CD4-positive, alpha-beta T cell treated with Interleukin-17A for 1 hour (primary cell): ENCODE measurements at places on chromosomes 13 and 19.

DNA sequence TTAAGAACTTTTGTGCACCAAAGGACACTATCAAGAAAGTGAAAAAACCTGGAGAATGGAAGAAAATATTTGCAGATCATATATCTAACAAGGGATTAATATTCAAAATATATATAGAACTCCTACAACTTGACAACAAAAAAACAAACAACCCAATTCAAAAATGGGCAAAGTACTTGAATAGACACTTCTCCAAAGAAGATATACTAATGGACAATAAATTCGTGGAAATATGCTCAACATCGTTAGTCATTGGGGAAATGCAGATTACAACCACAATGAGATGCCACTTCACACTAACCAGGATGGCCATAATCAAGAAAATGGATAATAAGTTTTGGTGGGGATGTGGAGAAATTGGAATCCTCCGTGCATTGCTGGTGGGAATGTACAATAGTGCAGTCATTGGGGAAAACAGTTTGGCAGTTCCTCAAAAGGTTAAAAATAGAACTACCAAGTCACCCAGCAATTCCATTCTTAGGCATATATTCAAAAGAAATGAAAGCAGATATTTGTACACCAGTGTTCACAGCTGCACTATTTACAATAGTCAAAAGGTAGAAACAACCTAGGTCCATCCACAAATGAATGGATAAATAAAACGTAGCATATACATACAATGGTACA, 2.2 kb upstream of the LSR start:
- no peak for DNase-seq

GRCh38 chr13:51590971-51591627, 6.8 kb downstream of the WDFY2 start:
- DNase-seq: no peak

DNA sequence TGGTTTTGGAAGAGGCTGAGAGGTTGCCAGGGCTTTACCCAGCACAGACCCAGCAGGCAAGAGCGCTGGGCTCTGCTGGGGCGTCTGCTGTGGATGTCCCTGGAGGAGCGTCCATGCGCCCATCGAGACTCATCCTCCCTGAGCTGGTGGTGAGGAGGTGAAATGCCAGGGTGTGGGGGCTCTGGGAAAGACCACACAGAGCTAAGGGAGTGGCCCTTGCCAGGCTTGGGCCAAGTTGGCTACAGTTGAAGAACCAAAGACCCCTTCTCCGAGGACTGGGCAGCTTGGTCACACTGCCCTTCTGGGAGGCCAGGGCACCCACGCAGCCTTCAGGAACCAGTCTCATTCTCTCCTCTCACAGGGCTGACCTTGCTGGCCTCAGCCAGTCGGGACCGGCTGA, 24.6 kb upstream of the OVOL3 start:
- DNase-seq: no peak

- DNase-seq: no peak
Observed at GRCh38 chr13:73450583-73450982, 391.8 kb downstream of the KLF5 start.

GRCh38 chr19:19741184-19741583, 8.3 kb upstream of the ZNF14 start:
- no peak for DNase-seq

- no peak for DNase-seq
Observed at GRCh38 chr13:49733181-49733951, 42.1 kb upstream of the EBPL start.

GRCh38 chr13:73329355-73329754, 270.6 kb downstream of the KLF5 start:
- DNase-seq: no peak

DNA sequence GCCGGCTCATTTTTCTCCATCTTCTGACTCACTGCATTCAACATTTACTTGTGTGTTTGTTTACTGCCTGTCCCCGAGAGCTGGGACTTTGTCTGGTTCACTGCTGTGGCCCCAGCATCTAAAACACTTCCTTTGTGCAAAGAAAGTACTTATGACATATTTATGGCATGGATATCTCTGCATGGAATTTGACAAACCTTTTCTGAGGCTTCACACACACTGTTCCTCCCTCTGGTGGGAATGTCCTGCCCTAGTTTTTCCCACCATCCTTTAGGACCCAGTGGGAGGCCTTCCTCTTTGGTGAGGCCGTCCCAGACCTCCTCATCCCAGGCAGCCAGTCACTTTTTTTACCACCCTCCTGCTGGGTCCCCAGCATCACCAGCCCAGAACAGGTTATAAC, 1.4 kb upstream of the SRRM5 start:
- DNase-seq: no peak
